ENCODE measurements at places on chromosomes 4 and X.

- peak; percentile 49 for DNase-seq
These were observed 828 bp downstream of the MCUB start for GRCh38 chr4:109560687-109561461.

GRCh38 chr4:160537681-160538080 is 1434.8 kb downstream of the RAPGEF2 start:
- DNase-seq, result no peak

GRCh38 chr4:39227906-39228305 is 45.6 kb downstream of the WDR19 start:
- no peak for DNase-seq

- DNase-seq, result no peak
These were observed 17.0 kb downstream of the GPAT3 start for GRCh38 chr4:83552924-83553323.

DNA sequence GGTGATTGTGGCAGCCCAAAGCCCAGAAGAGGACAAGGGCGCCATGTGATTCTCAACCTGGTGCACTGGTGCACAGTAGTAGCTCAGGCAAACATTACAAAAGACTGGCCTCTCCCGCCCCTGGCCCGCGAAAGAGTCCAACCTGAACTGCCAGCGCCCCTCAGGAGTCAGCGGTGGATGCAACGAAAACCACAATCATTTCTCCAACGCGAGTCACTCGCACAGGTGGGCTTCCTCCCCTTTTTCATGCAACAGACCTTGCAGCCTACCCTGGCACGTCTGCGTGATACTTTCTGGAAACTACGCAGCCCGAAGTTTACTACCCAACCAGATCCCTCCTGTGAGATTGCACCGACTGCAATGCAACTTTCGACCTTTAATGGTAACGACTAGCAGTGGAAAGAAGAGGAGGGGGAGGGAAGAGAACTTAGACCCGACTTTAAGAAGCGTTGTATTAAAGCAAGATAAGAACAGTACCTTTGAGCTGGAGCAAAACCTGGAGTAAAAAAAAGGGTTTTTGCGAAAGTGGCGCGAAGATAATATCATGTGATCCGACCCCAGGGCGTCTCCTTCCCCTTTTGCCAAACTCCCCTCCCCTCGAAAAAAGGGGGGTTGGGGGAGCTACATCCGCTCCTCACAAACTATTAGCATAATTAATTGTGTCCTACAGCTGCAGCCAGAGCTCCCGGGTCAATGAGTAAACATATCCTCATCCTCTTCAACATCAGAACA is 63.3 kb upstream of the CCDC160 start:
- DNase-seq, result no peak

- peak; percentile 67 for DNase-seq
These were observed 47.9 kb downstream of the COX18 start for GRCh38 chr4:73021634-73022033.
